ENCODE measurements at places on chromosomes 7 and 10. TPM values are rescaled to one million over a fixed set of nuclear protein-coding genes. Genes with fewer than 3 reads are reported as not detected.
A peak's percentile ranks its signal among the peaks of the same experiment; 100 is the strongest.

The NODAL gene
- not detected for total RNA-seq

The FOXI2 gene
- total RNA-seq: not detected

DNA sequence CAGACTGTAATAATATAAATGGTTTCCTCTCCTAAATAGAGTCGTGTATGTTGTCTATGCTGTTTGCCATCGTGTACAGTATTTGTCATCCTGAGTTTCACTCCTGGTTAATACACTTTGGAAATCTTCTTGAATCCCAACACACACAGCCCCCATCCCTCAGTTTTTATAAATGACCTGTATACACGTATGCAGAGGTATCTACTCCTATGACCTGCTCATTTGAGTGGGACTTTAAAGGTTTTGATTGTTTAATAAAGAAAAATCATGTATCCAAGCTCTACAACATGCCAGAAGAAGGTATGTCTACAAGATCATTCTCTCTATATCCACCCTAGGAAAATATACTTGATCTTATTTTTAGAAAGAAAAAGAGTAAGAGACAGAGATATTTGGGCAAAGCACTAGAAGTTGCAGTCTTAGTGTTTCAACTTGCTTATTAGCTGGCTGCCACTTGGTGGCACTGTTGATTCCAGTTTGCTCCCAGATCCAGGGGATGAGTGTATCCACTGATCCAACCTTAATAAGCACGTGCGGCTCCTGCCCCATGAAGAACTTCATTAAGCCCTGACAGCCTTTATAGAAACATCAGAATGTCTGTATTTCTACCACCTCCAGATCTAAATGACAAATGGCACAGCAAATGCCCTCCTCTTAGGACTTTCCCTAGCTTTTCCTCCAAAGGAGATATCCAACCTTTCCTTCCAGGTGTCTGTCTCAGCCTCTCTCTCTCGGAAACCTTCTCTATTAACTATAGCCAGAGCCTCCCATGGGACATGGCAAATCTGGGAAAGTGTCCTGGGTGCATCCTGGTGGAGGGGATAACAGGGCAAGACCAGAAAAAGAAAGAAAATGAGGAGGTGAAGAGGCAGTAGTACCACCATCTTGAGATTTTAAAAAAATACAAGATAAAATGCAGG lies 181.6 kb upstream of the NEBL start:
- no peak for DNase-seq

GRCh38 chr10:48194830-48195229 lies 79.7 kb downstream of the FRMPD2 start:
- no peak for DNase-seq

- DNase-seq: no peak
Observed at GRCh38 chr7:131606346-131607290, 50.2 kb upstream of the PODXL start.

DNA sequence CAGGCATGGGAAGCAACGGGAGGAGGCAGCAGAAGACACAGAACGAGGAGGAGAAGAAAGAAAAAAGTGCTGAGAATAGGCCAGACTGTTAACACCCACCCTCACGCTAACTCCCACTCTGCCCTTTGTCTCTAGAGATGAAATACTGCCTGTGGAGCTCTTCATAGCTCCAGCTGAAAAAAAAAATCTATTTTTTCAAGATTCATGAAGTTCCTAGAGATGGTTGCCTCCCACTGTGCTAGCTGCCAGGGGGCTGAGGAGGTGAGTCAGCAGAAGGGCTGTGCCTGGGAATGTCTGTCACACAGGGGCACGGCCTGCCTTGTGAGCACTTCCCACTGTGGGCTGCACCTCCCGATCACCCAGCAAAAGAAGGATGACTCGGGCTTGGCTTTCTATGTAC lies 144.5 kb downstream of the RNF216 start:
- no peak for DNase-seq

The WNT2 gene
- total RNA-seq: not detected

- no peak for DNase-seq
Observed at GRCh38 chr10:124701435-124701834, 42.7 kb downstream of the FAM53B start.

- DNase-seq: no peak
Observed at GRCh38 chr10:115417585-115418265, 324.6 kb downstream of the ATRNL1 start.

GRCh38 chr7:42831718-42832522 lies 80.0 kb downstream of the C7orf25 start:
- DNase-seq: no peak

DNA sequence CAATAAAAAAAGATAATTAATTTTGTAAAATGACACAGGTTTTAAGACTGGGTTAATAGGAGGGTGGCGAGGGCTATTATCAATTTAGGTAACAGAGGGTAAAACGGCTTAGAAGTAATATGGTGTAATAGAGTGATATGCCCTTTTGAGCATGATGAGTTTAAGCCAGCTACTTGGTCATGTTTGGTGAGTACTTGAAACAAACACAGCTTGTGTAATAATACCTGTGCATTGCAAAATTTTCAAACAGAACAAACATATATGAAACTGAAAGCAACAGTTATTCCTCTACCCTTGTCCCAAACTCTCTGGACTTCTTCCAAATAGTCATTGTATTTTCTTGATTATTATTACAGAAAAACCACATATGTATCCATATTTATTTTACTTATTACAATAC lies 241.7 kb downstream of the MAGI2 start:
- no peak for DNase-seq

The NPFFR1 gene
- total RNA-seq: 0.14 TPM

DNA sequence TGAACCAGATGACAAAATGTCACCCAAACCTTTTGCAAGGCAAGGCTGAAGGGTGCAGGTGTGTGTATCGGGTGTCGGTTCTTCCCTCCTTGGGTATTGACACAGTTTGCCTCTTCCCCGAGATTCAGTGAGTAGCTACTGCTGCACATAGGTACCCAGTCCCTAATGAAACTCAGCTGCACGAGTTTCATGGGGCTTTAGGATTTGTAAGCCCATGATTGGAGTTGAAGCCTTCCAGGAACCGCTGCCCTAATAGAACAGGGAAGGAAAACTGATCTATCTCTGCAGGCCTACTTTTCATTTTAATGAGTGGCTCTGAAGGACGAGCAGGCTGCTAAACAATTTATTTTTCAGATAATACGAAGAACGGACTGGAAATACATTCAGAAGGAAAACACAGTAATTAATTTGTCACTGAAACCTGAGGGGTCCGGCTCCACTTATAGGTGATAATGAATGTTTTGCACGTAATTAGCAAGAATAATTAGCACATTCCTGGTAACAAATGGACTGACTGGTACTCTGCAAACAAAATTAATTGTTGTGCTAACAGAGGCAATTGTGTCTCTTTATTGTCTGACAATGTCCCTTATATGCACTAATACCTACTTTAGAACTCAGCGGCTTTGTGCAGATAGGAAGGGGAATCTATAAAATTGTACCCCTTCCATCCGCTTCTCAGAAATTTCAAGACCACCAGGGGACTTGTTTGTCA lies 49.6 kb upstream of the FZD8 start:
- DNase-seq: no peak

- no peak for DNase-seq
Observed at GRCh38 chr7:81488210-81488609, 281.6 kb downstream of the HGF start.

The ENTPD1 gene
- not detected for total RNA-seq

The CDH23 gene
- under 0.01 TPM for total RNA-seq

DNA sequence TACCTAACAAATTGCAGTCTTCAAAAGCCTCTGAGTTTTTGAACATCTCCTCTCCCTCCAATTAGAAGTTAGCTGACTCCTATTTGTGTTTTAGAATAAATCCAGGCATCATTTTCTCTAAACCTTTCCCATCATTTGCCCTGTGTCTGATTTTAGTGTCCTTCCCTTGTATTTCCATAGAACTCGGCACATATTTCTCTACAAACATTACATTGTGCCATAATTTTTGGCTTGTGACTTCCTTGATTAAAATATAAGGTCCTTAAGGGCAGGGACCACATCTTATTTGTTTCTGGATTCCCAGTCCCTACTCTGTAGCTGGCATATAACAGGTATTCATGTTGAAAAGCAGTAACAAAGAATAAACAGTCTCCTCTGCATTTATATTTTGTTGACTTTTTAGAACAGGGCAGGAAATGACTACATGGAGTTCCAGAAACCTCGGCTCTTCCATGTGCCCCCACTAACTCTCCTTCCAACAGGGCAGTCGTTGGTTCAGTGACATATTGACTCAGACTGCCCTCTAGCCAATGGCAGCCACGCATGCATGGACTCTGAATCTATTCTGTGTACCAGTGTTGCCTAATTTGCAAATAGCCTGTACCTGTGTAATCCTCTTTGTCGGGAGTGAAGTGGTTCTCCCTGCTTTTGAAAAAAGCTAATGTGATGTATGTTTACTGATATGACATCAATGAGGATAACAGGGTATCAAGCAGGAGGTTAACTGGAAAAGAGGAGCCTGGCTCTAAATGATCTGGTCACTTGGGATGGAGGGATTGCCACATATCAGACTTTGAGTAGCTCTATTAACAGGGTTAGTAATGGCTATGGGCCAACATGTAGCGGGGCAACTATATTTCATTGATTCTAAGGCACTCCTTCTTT lies 19.8 kb upstream of the CPN1 start:
- DNase-seq: peak; percentile 27

DNA sequence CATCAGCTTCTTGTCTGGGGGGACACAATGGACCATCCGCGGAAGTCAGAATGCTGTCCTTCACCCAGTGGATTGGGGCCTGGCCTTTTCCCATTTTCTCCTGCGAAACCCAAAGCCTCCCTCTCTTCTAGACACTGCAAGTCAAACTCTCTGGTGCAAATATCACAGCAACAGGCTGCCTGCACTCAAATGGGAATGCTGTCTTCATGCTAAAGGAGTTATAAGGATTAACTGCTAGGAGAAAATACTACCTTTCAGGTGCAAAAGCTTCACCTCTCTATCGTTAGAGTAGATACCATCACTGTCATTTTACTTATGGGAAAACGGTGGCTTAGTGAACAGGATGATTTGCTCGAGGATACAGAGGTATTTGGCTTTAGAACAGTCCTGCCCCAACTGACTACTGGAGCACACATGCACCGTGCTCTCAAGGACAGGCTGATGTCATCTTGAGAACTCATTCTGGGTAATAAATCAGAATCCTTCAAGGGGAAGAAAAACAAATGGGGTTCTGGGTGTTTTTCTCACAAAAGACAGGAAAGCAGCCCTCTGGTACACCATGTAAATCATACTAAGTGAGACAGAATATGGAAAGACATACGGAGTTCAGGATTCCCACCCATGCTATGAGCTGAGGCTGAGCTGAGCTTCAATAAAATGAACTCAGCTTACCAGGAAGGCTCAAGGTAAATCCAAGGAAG lies 100.9 kb downstream of the SAMD9 start:
- DNase-seq: no peak

The NRP1 gene
- 89.4 TPM for total RNA-seq

The PPRC1 gene
- total RNA-seq: 35.5 TPM

- no peak for DNase-seq
Observed at GRCh38 chr10:86635402-86635801, 18.9 kb upstream of the OPN4 start.

The PRLHR gene
- total RNA-seq: not detected

- peak; percentile 9 for DNase-seq
Observed at GRCh38 chr7:148914208-148914777, 30.2 kb upstream of the EZH2 start.

DNA sequence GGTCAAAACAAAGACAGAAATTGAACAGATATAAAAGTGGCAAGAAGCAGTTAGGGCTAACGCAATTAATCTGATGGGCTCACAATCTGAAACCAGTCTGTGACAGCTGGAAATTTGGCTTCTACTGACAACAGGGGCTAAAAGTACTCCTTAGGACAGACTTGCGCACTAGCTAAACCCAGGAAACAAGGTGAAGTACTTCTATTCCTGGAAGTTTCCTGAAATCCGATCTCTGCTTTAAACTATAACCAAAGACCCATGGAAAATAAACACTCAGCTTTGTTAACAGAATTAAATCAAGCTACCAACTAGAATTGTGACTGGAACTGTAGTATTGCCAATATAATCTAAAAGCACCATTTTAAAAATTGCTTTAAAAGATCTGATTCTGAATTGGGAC lies 520.2 kb upstream of the ZWINT start:
- DNase-seq: no peak

- DNase-seq: peak; percentile 31
Observed at GRCh38 chr10:73997461-73997786, 492 bp upstream of the VCL start.

All from epithelial cell of proximal tubule (primary cell).